Naive thymus-derived CD4-positive, alpha-beta T cell (primary cell): ENCODE measurements at places on chromosomes 4 and X.
A peak's percentile ranks its signal among the peaks of the same experiment; 100 is the strongest.

DNA sequence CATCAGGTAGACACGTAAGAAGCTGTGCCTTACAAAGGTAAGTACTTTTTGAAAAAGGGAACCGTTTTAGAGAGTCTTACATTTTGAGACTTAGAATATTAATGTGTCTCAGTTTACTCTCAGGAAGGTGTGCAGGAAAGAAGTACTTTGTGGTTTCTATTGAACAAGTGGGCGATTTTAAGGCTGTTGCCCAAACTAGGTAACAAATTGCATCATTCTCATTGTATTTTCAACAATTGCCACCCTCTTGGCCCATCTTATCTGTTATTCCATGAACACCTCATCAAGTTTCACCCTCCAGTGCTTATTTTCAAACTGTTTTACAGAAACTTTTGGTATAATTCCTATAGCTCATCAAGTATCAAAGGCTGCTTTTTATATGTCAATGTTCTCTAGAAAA lies 158.3 kb downstream of the SLC4A4 start:
- no peak overlapping the region for H3K4me3 ChIP-seq
- no peaks in the 10 kb centered on the region for H3K27me3 ChIP-seq
- H3K36me3 ChIP-seq = no peaks in the 10 kb centered on the region
- no peak overlapping the region for H3K27ac ChIP-seq

- H3K27ac ChIP-seq = no peak overlapping the region
- no peaks in the 10 kb centered on the region for H3K4me1 ChIP-seq
- DNase-seq = peak; percentile 8
- H3K36me3 ChIP-seq = no peaks in the 10 kb centered on the region
These were observed 70.2 kb downstream of the GC start for GRCh38 chr4:71713611-71714203.

DNA sequence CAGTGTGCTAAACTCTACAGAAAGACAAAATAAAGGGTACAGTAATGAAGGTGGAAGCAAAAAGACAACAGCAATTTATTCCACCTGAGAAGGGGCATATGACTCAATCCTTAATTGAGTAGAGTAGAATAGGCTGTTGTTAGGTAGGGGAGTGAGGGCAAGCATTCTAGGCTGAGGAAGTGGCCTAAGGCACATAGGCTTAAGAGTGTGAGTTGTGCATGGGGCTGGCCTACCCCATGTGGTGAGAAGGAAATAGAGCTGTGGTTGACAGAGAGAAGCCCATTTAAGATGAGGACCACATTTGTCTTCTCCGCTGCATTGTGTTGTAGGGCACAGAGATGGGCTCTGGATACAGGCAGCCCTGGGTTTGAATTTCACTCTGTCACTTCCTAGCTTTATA lies 3.4 kb upstream of the ZCCHC18 start:
- no peak overlapping the region for H3K27ac ChIP-seq
- DNase-seq = no peak
- H3K4me3 ChIP-seq = no peak overlapping the region
- peaks cover 17% of the 10 kb centered on the region for H3K4me1 ChIP-seq
- H3K36me3 ChIP-seq = no peaks in the 10 kb centered on the region

GRCh38 chr4:158229768-158230167 lies 19.5 kb downstream of the TMEM144 start:
- H3K4me3 ChIP-seq = no peak overlapping the region
- H3K4me1 ChIP-seq = no peaks in the 10 kb centered on the region
- H3K27me3 ChIP-seq = no peaks in the 10 kb centered on the region

GRCh38 chrX:109186939-109187338 lies 294.9 kb downstream of the GUCY2F start:
- H3K27ac ChIP-seq = no peak overlapping the region
- H3K27me3 ChIP-seq = no peaks in the 10 kb centered on the region
- H3K4me1 ChIP-seq = no peaks in the 10 kb centered on the region
- H3K4me3 ChIP-seq = no peak overlapping the region

DNA sequence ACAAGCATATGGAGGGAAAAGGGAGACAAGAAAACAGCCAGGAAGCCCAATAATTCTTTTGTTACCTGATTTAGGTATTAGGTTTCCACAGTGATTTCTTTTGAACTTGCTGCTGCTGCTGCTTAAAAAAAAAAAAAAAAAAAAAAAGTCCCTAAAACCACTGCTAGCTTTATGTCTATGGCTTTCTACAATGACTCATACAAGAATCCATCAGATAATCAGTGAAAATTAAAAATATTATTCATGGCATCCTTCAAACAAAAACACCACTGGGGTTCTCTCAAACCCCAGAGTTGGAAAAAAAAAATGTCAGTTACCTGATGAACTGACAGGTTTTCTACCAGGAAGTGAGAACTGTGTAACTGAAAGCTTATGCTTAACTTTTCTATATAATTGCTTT lies 14.3 kb downstream of the EPHA5 start:
- H3K36me3 ChIP-seq = no peaks in the 10 kb centered on the region
- no peak for DNase-seq
- no peaks in the 10 kb centered on the region for H3K4me1 ChIP-seq
- H3K27ac ChIP-seq = no peak overlapping the region
- H3K27me3 ChIP-seq = no peaks in the 10 kb centered on the region

- no peak for DNase-seq
- H3K4me3 ChIP-seq = peak overlapping the region; percentile 4
- no peak overlapping the region for H3K27ac ChIP-seq
These were observed 3.1 kb downstream of the KDM6A start for GRCh38 chrX:44876086-44876485.

DNA sequence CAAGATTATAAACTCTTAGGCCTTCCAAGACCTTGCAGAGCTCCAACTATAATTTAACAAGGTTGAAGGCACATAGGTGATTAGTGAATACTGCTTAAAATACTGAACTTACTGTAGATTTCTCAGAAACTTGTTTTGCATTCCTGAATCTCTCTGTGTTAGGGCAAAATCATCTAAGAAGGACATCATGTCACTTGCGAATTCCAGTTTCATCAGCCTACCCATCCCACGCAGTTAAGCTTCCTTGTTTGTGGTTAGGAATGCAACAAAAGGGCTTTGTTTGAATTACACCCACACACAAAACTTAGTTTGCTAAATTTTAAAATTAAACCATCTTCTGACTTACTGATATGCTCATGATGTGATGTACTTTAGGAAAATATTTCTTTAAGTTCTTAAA lies 174.0 kb downstream of the SOWAHB start:
- H3K27ac ChIP-seq = no peak overlapping the region
- H3K4me1 ChIP-seq = no peaks in the 10 kb centered on the region
- H3K27me3 ChIP-seq = no peaks in the 10 kb centered on the region
- H3K36me3 ChIP-seq = no peaks in the 10 kb centered on the region

GRCh38 chr4:37648084-37648817 lies 37.9 kb downstream of the RELL1 start:
- H3K4me3 ChIP-seq = no peak overlapping the region
- no peak overlapping the region for H3K27ac ChIP-seq
- DNase-seq = no peak
- peaks cover 31% of the 10 kb centered on the region for H3K36me3 ChIP-seq
- H3K4me1 ChIP-seq = no peaks in the 10 kb centered on the region

DNA sequence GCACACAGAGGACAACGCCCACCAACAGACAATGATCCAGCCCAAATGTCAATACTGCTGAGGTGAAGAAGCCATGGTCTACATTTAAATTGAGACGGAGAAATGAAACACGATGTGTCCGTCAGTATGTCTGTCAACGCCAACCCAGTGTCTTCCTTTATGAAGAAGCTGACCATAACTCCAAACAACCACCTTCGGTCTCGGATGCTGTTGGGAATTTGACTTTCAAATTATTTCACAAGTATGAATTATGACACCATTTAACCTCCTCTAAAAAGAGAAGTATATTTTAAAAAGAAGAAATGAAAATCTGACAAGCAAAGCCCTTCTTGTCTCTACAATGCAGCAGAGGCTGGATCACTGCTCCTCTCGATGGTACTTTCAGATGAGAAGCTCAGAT lies 123.7 kb upstream of the MAP3K15 start:
- no peak overlapping the region for H3K4me3 ChIP-seq
- H3K27me3 ChIP-seq = no peaks in the 10 kb centered on the region

DNA sequence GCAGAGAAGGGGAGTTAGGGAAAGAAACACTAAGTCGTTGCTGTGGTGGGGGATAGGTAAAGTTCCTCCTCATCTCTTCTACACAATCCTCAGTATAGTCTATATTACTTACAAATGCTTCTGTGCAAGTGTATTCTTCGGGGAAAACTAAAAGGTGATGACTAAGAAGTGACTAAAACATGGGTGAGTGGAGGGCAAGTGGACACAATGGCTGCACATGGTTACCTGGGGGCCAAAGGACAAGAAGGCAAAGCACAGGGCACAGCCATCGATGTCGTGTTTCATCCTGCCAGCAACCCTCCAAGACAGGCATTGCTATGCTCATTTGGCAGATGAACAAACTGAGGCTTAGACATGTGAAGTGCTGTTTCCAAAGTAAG lies 35.5 kb upstream of the CCKAR start:
- H3K27ac ChIP-seq = no peak overlapping the region
- no peaks in the 10 kb centered on the region for H3K36me3 ChIP-seq
- no peak for DNase-seq
- H3K4me3 ChIP-seq = no peak overlapping the region
- H3K4me1 ChIP-seq = no peaks in the 10 kb centered on the region

DNA sequence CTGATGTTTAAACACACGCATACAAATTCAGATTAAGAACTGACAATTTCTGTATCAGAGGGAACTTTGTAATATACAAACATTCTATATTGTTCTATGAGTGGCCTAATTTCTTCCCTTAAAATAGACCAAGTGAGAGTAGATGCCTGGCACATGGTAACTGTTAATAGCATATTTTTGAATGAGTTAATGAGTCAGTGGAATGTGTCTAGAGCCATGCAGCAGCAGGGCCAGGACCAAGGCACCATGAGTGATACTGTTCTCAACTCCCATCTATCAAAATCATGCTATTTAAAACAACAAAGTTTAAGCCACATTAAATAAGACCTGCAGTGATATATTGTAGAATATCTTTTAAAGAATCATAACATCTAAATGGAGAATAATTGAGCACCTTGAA lies 98.3 kb downstream of the ARHGAP24 start:
- DNase-seq = no peak
- no peak overlapping the region for H3K4me3 ChIP-seq
- no peak overlapping the region for H3K27ac ChIP-seq
- no peaks in the 10 kb centered on the region for H3K27me3 ChIP-seq
- H3K4me1 ChIP-seq = no peaks in the 10 kb centered on the region

- no peaks in the 10 kb centered on the region for H3K36me3 ChIP-seq
- no peak overlapping the region for H3K27ac ChIP-seq
- H3K4me3 ChIP-seq = no peak overlapping the region
- DNase-seq = no peak
- H3K27me3 ChIP-seq = no peaks in the 10 kb centered on the region
These were observed 72.5 kb upstream of the KCNIP4 start for GRCh38 chr4:22021106-22021505.

- H3K4me1 ChIP-seq = no peaks in the 10 kb centered on the region
- H3K27ac ChIP-seq = no peak overlapping the region
- DNase-seq = no peak
- H3K36me3 ChIP-seq = no peaks in the 10 kb centered on the region
- no peak overlapping the region for H3K4me3 ChIP-seq
- H3K27me3 ChIP-seq = no peaks in the 10 kb centered on the region
These were observed 353.0 kb downstream of the ADAM29 start for GRCh38 chr4:175271010-175271630.

- H3K4me1 ChIP-seq = no peaks in the 10 kb centered on the region
- H3K36me3 ChIP-seq = peaks cover 9% of the 10 kb centered on the region
- DNase-seq = no peak
These were observed 49.3 kb downstream of the MRPL1 start for GRCh38 chr4:77911842-77912450.
